ENCODE measurements at places on chromosomes 5 and 9. TPM values are rescaled to one million over a fixed set of nuclear protein-coding genes. Genes with fewer than 3 reads are reported as not detected.
A peak's percentile ranks its signal among the peaks of the same experiment; 100 is the strongest.

GPRIN1 gene
- total RNA-seq: 14.6 TPM

DNA sequence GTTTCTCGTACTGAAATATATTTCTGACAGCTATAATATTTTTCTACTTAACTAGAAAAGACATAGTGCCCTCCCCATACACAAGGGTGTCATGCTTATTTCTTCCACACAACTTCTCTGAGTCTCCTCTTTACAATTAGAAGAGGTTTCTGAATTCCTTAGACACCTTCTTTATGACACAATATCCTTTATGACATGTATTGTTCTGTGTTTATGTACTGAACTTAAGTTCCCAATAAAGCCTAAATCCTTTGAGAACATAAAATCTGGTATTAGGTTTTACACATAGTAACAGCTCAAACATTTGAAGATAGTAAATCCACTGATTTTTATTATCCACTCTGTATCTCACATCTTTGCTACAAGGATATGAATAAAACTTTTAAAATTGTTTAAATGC is 32.5 kb downstream of the GRAMD2B start:
- no peak for DNase-seq

INSL6 gene
- total RNA-seq: not detected

GRCh38 chr5:130720355-130720754 is 444.7 kb downstream of the HINT1 start:
- peak; percentile 81 for DNase-seq

GRCh38 chr9:8234316-8234715 is 434.7 kb upstream of the DMAC1 start:
- peak; percentile 64 for DNase-seq

IL9 gene
- not detected for total RNA-seq

DNA sequence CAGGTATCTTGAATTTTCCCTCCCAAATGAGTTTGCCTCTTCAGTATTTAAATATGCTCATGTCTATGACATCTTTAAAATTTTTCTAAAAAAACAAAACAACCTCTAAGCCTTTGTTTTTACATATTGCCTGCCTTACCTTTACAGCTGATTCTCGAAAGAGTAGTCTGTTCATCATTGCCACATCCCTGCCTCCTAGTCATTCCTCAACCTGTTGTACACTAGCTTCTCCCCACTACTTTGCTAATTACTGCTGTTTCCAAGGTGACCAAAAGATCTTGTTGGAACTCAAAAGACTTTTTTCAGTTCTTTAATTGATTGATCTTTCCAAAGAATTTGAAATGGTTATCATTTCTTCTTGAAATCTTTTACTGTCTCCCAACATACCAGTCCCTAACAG is 1.9 kb upstream of the NADK2 start:
- no peak for DNase-seq

DNA sequence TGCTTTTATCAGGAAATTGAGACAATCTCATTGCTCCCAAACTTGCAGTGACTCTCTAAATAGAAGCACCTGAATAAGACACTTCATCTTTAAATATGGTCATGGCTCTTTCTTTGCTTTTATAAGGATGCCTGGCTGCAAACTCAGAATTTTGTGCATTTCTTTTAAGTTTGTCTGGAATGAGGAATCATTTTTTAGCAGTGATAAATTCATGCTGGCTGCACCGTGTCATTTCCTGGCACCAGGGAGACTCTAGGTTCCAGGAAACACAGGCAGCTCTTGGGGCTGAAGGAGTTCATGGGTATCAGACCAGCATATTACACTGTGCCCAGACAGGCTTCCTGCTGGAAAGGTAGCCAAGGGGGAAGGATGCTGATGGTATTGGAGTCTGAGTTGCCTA is 109.9 kb downstream of the NUDT12 start:
- DNase-seq: no peak

PCDHGA2 gene
- 1.0 TPM for total RNA-seq

DNA sequence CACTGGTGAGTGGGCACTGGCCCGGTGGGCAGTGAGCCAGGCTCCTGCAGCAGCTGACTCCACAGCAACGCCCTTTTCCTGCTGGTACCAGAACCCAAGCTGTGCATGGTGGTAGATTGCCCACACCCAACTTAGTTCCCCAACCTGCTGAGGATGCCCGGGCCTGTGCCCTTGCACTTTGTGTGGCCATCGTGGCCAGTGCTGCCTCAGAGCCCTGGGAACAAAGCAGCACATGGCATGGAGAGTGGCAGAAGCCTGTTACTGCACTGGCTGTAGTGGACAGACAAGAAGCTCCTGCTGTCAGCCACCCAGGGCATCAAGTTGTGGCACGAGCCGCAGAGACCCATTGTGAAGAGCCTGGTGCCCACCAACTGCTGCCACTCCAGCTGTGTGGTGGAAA is 612.9 kb downstream of the DNAH5 start:
- DNase-seq: no peak

- DNase-seq: peak; percentile 56
Measured at GRCh38 chr9:130535818-130536521, 43.4 kb upstream of the FUBP3 start.

RNF180 gene
- total RNA-seq: 4.2 TPM

DNA sequence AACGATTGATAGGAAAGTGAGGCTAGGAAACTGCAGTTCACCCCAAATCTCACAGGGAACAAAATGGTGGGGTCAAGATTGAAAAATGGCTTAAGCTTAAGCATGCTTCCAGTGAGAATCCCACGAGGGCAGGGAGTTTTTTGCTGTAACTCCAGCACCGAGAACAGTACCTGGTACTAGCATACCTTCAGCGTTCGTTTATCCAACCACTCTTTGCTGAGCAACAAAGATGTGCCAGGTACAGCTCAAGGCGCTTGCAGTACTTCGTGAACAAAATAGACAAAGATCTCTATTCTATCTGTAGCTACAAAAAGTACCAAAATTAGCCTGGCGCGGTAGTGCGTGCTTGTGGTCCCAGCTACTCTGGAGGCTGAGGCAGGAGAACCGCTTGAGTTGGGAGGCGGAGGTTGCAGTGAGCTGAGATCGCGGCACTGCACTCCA is 778 bp upstream of the PPP6C start:
- DNase-seq: peak; percentile 41

DNA sequence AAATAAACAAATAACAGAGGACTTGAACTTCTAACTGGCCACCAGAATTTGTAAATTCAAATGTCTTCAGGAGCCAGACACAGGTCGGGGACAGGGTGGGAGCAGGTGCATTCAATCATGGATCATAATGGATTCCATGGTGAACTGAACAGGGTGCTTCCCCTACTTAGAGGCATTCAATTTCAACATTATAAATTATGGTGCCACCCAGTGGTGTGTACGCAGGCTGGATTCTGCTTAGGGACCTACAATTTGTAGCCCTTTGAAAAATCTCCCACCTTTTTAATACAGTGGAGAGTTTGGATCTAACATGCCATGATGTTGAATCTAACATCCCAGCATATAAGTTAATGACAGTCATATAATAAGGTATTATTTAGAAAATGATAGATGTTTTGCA is 22.3 kb downstream of the KLF9 start:
- no peak for DNase-seq

DNA sequence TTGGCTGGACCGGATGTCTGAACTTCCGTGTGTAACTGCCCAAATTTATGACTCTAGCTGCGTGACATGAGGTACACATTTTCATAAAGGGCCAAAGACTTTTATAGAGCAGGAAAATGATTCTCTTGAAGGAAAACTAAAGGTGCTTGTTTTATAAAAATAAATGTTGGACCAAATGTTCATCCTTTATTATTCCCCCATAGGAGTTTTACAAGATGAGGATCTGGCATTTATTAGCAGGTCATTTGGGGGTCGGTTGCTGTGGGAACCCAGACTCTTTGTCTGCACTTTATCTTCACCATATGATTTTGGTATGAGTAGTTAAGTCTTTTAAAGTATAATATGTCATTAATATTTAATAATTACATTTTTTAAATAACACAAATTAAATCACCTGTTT is 571.2 kb downstream of the EFNA5 start:
- DNase-seq: no peak

DNA sequence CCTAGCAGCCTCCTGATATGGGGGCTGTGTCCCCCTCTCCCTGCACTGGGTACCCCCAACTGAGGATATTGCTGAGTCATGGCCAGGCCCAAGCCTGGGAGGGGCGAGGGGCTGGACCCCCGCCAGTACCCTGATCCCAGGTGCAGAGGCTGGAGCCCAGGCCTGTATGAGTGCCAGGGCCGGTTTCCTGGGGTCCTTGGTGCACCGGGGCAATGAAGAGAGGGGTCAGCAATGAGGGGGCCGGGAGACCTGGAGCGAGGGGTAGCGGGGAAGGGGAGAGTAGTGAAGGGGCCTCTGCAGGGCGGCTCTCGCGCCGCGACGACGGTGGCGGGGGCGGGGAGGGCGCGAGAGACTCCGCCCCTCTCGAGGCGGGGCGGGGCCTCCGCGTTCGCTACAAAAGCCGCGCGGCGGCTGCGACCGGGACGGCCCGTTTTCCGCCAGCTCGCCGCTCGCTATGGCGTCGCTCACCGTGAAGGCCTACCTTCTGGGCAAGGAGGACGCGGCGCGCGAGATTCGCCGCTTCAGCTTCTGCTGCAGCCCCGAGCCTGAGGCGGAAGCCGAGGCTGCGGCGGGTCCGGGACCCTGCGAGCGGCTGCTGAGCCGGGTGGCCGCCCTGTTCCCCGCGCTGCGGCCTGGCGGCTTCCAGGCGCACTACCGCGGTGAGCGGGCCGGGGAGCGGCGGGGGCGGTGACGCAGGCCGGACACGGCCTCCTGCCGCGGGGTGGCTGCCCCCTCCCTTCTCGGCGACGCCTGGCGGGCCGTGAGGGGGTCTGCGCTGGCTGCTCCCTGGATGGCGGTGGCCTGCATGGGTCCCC is at the start of gene SQSTM1:
SQSTM1 (plus strand) TSS at position 423 of the 815 bp plus-strand sequence; CDS start at position 455, 32 bp downstream.
- peak; percentile 80 for DNase-seq

GRCh38 chr5:60458666-60459065 is 241.3 kb downstream of the DEPDC1B start:
- DNase-seq: no peak

- no peak for DNase-seq
Measured at GRCh38 chr9:92723801-92724323, 40.8 kb downstream of the BICD2 start.

DNA sequence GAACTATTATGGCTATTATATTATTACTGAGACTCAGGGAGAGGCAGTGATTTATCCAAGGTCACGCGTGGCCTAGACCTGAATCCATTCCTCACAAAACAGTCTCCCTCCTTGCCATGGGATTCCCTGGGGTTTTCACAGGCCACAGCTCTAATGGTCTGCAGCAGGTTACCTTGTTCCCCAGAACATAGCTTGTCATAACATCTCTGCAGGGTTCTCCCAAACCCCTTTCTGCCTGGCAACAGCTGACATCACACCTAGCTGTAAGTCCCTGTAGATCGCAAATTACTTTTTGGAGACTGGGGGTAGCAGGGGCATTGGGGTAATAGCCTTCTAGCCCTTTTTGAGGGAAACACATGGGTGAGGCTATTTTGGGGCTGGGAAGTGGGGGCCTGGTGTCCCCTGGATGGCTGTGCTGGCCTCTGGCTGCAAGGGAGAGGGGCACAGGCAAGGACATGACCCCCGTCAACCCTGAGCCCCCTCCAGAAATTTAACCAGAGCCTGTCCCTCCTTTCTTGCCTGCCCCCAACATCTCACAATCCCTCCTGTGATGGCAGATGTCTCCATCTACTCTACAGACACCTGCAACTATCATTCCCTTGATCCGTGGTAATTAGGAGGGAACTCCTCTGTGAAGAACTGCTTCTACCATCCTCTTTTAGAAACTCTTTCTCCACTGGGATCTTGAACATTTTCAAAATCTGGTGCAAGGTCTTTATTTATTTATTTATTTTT is 1.3 kb downstream of the CD74 start:
- DNase-seq: peak; percentile 70

- peak; percentile 99 for DNase-seq
Measured at GRCh38 chr5:107672211-107673038, 1.7 kb upstream of the EFNA5 start.

DNA sequence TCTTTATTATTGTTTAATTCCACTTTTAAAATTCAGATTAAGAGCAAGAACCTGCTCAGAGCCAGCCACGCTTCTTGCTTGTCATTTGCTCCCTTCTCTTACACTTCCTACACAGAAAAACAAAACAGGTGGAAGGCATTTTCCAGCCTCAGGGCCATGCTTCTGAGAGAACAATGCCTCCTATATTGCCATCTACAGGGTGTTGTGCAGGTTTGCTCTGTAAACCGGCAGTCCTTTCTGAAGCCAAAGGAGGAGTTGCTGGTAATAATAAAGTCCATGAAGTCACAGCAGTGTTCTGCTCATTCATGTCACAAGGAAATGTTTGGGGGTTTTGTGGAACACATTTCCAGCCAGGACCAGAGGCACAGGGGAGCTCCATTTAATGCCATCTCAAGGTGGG is 16.1 kb upstream of the PRLR start:
- peak; percentile 43 for DNase-seq

IL6ST gene
- 11.3 TPM for total RNA-seq

DNA sequence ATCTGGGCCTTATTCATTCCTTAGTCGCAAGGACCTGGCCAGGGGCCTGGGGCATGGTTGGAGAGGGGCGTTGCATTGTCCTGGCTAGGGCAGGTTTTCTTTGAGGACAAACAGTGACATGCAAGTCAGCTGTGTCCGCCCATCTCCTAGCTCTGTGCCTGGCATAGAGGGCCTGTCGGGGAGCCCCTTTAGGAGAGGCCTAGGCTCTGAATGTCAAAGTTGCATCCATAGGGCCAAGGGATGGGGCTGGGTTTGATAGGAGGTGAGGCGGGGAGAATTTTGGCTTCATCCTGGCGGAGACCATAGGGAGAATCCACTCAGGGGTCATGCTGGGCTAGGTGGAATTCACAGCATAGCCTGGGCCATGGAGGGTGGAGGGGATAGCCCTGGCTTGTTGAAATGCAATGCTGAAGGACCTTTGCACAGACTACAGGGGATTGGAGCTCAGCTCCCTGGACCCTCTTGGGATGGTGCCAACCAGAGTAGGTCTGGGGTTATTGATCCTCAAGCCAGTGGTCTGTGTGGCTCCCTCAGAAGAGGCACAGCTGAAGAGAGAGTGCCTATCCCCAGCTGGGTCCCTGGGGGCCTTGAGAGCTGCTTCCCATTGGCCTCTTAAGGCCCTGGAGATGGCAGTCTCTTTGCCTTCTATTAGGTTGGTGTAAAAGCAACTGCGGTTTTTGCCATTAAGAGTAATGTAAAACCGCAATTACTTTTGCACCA is 104.0 kb downstream of the RGS3 start:
- no peak for DNase-seq

- no peak for DNase-seq
Measured at GRCh38 chr9:127981559-127982121, 851 bp upstream of the EEIG1 start.

All from GM23338 (cell line).